ENCODE measurements at places on chromosomes 5 and 9. TPM values are rescaled to one million over a fixed set of nuclear protein-coding genes. Genes with fewer than 3 reads are reported as not detected.

Gene ITGA2
- 0.31 TPM for total RNA-seq

Gene SREK1IP1
- total RNA-seq, result 7.0 TPM

Gene CCDC171
- 1.1 TPM for total RNA-seq

DNA sequence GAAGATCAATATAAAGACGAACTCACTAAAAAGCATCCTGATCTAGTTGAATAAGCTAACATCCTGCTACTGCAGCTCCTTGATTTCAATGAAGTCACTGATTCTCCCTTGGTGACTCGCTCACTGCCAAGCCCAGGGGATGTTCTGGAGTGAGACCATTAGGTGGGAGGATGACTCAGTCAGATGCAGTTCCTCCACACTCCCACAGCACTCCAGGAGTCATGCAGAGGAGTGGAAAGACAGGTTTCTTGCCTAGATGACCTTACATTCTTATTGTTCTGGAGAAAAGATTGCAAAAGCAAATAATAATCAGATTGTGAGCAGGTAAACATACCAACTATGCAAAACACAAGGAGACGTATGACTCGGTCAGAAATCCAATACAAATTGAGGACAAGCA is 15.3 kb downstream of the GCNT4 start:
- DNase-seq, result peak; percentile 24

- no peak for DNase-seq
These were observed 562.4 kb upstream of the CLINT1 start for GRCh38 chr5:158421319-158421718.

DNA sequence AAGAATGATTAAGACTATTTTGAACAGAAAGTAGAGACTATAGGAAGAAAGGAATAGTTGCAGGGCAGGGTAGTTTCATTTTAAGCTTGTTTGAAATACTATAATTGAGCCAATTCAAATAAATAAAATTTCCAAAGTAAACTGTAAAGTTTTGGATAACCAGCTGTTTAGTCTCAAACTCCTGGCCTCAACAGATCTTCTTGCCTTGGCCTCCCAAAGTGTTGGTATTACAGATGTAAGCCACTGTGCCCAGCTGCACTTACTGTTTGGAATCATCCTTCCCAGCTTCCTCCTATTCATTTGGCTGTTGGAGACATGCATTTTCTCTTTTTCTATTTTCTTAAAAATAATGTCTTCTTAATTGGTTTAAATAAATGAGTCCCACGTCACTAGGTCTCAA is 231.0 kb downstream of the NNT start:
- DNase-seq, result no peak

- DNase-seq, result no peak
These were observed 6.5 kb upstream of the PRLR start for GRCh38 chr5:35236770-35237169.

DNA sequence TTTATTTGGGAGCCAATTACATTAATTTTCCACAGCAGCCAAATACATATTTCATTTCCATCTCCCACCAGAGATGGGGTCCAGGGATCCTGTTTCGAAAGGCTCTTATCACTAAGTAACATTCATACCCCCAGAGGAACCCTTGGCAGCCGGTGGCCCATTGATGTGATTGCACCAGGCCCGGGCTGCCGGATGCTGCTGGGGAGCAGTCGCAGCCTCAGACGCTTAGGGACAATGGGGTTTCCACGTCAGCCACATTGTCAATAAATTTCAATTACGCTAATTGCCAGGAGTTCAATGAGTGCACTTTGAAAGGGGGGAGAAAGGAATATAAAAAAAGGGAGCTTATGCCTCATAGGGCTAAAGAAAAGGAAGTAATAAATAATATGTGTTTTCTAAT is 478.8 kb upstream of the ADAMTS16 start:
- no peak for DNase-seq

GRCh38 chr9:15306068-15306756 is 804 bp downstream of the TTC39B start:
- DNase-seq, result peak; percentile 60

DNA sequence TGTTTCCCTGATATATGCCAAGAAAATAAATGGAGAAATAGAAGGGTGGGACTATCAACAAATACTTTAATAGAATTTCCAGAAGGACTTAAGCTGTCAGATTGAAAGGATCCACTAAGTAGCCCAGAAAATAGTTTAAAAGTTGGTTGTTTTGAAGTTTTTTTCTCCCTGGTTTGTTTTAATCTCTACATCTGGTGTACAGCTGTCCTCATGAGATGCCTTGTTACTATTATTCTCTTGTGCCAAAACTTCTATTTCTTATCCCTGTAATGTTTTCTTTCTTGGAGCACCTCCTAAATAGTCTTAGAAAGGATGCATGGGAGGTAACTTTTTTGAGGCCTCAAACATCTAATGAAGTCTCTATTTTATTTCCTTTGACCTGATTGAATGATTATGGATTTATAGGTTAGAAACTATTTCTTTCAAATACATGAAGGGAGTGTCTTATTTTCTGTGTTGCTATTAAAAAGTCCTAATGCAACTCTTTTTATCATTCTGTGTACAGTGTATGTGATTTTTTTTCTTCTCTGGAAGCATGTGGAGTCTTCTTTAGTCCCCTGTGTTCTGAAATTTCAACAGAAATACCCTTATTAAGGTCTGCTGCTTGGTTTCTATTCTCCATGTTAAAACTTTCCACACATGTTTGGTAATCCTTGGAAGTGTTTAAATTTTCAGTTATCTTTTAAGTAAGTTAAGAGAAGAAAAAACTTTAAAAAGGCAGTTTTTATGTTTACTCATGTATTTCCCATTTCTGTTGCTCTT is 140.0 kb upstream of the CDKN2B start:
- DNase-seq, result peak; percentile 33

- DNase-seq, result no peak
These were observed 588 bp upstream of the ZBED3 start for GRCh38 chr5:77087484-77088261.

DNA sequence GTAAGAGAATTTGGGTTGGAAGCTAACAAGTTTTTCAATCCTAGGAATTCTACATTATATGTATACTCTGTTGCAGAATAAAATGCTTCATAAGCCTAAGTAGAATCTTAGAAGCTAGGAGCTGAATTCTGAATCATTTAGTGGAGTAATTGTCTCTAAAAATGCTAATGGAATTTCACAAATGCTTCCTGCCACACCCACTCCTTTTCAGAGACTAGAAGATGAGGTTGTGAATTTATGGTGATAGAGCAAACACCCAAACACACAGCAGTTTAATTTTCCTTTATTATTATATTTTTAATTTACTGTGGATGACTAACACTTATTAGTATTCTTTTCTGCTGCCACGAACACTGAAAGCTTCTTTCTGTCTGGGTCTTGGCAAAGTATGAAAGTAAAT is 208.0 kb upstream of the PDE4D start:
- DNase-seq, result no peak

DNA sequence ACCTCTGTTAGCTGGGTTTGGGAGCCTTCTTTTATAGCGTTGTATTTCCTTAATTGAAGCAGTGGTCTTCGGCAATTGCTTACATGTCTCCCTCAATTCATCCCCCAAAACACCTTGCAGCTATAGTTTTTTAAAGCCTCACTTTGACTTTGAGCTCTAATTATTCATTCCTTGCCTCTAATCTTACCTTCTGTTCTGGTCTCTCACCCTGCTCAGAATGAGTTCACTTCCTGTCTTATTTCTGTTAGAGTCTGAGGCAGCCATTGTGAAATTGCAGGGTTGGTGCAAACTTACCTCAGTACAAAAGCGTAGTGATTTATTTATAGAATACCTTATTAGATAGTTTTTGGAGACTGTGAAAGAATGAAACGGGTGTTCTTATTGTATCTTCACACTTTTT is 35.0 kb downstream of the AOPEP start:
- no peak for DNase-seq

GRCh38 chr5:270340-270739 is 1.1 kb upstream of the PDCD6 start:
- DNase-seq, result no peak

GRCh38 chr9:83317244-83317643 is 221.0 kb downstream of the FRMD3 start:
- no peak for DNase-seq

GRCh38 chr5:135246605-135246922 is 152.5 kb downstream of the MACROH2A1 start:
- DNase-seq, result no peak

- no peak for DNase-seq
These were observed 14.3 kb upstream of the CORO2A start for GRCh38 chr9:98206754-98207153.

GRCh38 chr5:132385326-132386105 is 16.0 kb downstream of the SLC22A5 start:
- peak; percentile 82 for DNase-seq

DNA sequence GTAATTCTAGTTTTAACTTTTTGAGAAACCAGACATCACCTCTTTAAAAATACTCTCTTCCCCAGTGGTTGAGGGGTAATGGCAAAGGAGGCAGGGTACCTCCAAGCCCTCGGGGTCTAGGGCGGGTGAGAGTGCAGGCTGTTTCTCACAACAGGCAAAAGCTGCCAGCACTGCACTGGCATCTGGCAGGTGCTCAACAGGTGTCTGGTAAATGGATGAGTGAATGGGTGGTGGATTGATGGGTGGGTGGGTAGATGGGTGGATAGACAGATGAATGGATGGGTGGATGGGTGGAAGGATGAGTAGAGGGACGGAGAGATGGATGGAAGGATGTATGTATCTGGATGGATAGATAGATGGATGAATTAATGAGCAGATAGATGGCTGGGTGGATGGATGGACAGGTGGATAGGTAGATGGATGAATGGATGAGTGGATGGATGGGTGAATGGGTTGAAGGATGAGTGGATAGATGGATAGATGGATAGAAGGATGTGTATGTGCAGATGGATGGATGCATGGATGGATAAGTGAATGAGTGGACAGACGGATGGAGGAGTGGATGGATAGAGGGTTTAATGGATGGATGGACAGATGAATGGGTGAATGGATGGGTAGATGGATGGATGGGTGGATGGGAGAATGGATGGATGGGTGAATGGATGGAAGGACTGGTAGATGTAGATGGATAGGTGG is 84.6 kb downstream of the COL5A1 start:
- DNase-seq, result no peak
